ENCODE measurements at places on chromosomes 2 and 18. TPM values are rescaled to one million over a fixed set of nuclear protein-coding genes. Genes with fewer than 3 reads are reported as not detected.
A peak's percentile ranks its signal among the peaks of the same experiment; 100 is the strongest.

- DNase-seq, result no peak
Measured at GRCh38 chr18:49725809-49726674, 87.3 kb downstream of the ACAA2 start.

DNA sequence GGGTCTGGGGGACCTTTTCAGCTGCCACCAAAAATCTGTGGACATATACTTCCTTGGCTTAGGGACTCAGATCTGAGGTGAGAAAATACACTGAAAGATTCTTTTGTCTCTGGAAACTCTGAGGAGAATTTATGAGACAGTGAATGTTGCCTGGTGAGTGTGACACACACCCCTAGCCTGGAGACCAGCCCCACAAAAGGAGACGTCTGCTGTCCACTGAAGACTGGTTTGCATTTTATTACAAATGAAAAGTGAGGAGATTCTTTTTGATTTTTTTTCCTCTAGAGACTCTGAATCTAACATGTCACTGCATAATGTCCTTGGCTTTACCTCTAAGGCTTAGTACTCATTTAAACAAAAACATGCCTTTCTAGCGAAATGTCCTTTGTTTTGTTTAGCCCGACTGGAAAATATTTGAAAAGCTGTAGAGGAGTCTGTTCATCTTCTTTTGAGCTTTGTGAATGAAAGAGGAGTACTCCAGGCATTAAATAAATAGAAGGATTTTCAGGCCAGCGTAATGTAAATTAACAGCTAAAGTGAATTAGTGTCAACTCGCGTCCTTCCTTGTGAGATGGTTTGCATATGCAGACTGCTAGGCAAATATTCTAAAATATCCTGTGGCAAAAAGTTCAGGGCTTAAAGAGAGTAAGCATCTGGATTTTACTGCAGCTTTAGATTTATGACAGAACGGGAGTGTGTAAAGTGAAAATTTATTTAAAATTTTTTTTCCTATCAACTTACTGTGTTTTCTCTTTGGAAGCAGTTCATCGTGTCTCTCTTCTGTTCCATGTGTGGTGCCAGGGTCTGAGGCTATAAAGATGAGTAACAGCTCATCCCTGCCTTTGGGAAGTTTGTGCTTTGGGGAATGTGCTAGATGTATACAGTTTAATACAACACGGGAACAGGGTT is 125.4 kb downstream of the VWA3B start:
- DNase-seq, result no peak

GPR35 gene
- total RNA-seq, result 1.4 TPM

CENPA gene
- total RNA-seq, result 63.6 TPM

- DNase-seq, result no peak
Measured at GRCh38 chr2:70450641-70451250, 102.9 kb downstream of the TGFA start.

- no peak for DNase-seq
Measured at GRCh38 chr2:74361327-74361726, 18.1 kb upstream of the SLC4A5 start.

- peak; percentile 63 for DNase-seq
Measured at GRCh38 chr2:197309691-197310231, 819 bp downstream of the ANKRD44 start.

NPAS2 gene
- not detected for total RNA-seq

Measured in OCI-LY7 (cell line).